Glutamatergic neuron (in vitro differentiated cells): ENCODE measurements at places on chromosomes 2 and 18. TPM values are rescaled to one million over a fixed set of nuclear protein-coding genes. Genes with fewer than 3 reads are reported as not detected.

Gene TEKT4
- not detected for total RNA-seq

Gene MYCN
- total RNA-seq, result 43.8 TPM

Gene CPO
- total RNA-seq, result not detected

Gene FOXI3
- 0.34 TPM for total RNA-seq

Gene SEPTIN10
- 75.2 TPM for total RNA-seq

Gene HTR2B
- total RNA-seq, result not detected

Gene GPR45
- 0.44 TPM for total RNA-seq

Gene DUSP11
- 20.8 TPM for total RNA-seq

Gene SERPINB10
- not detected for total RNA-seq

Gene CYBRD1
- total RNA-seq, result 0.54 TPM

Gene LYPD1
- 1.1 TPM for total RNA-seq

Gene OTX1
- 0.15 TPM for total RNA-seq

Gene SIGLEC15
- not detected for total RNA-seq

Gene TMEM163
- total RNA-seq, result 27.7 TPM

Gene TXNDC2
- total RNA-seq, result not detected

Gene GNLY
- not detected for total RNA-seq

Gene ANKRD36C
- 75.7 TPM for total RNA-seq
